ENCODE measurements at places on chromosomes 3 and 15.

DNA sequence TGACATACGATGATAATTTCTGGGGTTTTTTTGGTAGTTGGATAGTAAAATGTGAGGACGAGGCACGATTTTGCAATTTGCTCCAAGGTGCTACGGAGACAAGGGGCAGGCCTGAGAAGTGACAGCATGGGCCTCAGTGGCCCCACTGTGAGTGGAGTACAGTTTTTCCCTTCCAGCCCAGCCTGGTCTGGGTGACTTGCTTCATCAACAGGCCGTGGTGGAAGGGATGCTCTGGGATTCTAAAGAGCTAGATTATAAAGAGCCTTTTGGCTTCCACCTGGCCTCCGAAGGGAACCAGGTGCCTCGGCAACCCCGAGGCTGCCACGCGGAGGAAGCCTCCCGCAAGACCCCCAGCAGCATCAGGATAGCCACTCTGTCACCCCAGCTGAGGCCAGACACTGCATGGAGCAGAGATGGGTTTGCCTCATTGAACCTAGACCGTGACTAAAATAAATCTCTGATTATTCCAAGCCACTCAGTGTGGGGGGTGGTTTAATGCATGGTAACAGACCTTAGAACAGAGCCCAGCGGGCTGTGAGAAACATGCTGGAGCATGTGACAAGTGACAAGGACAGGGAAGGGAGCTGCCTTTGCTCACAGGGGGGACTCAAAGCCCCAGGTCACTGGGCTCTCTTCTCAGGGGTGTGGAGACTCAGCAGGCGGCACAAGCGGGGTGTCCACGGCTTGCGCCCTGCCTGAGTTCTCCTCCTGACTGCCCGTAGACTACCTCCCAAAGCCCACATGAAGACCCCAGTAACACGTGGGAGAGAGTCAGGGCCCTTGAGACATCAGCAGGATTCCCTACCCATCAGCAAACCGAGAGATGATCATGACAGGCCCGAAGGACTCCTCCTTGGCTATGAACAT, 22.6 kb upstream of the SLC41A3 start:
- no peak for DNase-seq

DNA sequence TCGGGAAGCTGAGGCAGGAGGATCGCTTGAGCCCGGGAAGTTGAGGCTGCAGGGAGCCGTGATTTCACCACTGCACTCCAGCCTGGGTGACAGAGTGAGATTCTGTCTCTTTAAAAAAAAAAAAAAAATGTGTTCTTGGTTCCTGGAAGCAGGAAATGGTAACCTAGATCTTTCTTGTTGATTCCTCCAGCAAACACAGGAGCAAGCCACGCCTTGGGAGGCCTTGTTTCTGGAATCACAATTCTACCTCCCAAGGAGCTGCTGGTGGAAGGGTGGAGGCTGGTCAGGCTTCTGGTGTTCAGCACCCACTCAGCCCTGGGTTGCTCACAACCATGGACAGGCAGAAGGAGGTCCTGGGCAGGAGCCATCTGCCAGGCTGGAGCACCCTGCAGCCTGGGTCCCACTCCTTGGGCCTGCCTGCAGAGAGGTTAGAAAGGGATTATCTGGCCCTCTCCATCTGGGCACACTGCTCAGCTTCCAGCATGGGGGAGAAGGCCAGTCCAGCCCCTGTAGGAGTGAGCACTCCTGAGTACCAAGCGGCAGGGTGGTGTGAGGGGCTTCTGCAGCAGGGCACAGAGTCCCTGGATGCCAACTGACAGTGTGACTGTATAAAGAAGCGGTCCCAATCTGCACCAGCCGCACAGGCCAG, 65.6 kb downstream of the ABTB1 start:
- DNase-seq, result no peak

DNA sequence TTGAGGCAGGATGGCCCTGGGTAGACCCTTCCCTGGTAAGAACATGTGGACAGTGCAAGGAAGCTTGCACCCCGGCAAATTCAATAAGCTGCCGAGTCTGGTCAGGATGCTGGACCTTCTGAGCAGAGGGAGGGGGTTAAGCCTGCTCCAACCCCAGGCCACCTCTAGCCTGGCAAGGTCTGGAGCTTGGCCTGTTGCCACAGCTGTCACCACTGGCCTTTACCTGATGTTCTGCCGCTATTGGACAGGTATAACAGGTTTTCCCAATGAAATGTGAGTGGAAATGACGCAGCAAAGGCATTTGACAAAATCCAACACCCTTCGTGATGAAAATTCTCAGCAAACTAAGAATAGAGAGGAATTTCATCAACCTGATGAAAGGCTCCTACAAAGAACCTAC, 699 bp upstream of the MESP1 start:
- DNase-seq, result no peak

DNA sequence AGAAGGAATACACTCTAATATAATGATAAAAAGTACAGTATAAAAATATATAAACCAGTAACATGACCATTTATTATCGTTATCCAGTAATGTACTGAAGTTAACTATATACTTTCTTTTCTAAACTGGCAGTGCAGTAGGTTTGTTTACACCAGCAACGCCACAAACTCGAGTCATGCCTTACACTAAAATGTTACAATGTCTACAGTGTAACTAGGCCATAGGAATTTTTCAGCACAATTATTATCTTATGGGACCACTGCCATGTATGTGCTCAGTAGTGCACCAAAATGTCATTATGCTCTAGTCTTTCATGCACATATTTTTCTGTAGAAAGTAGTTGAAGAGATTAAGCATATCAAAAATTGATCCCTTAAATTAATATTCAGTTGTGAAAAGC, 609.8 kb upstream of the BCHE start:
- DNase-seq, result no peak

DNA sequence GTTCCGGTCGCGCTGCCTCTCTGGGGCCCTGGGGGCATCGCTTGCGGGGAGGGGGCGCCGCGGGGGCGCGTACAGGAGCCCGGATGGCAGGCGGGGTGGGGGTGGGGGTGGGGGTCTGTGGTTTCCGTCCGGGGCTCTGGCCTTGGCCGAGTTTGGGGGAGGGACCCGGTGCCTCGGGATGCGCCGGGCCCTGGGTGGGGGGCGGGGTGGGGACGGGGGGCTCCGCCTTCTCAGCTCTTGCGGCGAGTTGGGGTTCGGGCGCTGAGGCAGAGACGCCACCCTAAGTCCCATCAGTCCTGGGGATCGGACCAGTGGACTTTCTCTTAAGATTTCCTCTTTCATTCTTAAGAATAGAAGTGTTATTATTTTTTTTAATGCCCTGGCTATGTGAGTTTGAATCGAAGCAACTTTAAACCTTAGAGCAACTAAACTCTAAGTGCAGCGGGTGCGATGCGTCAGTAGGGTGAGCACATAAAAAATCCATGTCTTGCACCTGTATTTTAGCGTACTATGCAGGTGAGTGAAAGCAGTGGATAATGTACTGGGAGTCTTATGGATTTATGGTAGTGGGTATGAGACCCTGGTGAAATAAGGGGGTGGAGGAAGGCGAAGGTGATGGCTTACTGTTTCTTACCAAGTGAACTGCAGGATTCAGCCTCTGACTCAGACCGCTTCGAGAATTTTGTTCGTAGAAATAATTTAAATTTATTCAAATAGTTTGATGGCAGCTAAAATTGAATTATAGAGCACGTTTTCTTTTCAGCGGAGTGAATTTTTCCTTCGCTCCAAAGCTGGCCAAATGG, 762 bp downstream of the CTNNB1 start:
- peak; percentile 68 for DNase-seq

DNA sequence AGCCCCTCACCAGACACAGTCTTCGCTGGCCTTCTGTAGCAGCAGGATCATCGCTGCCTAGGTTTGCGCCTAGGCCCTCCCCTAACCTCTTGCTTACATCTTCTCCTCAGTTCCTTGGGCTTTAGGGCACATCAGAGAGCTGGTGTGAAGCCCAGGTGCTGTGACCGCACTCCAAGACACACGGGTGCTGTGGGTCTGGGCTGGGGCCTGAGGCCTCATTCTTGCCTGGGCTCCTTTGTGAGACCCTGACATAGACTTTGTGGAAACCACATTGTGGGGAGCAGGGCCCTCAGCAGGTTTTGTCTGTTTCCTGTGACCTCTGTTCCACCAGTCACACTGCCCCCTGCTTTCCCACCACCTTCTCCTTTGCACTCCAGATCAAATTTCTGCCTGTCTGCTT, 8.0 kb downstream of the AMIGO3 start:
- DNase-seq, result peak; percentile 44

DNA sequence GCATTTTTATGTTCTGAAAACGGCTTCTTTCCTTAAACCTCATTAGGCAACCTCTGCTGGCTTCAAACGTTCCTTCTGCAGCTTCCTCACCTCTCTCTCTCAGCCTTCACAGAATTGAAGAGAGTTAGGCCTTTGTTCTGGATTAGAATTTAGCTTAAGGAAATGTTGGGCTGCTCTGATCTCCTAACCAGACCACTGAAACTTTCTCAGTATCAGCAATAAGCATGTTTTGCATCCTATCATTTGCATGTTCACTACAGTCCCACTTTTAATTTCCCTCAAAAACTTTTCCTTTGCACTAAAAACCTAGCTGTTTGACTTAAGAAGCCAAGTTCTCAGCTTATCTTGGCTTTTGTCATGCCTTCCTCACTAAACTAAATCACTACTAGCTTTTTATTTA, 49.5 kb downstream of the SMARCC1 start:
- no peak for DNase-seq

DNA sequence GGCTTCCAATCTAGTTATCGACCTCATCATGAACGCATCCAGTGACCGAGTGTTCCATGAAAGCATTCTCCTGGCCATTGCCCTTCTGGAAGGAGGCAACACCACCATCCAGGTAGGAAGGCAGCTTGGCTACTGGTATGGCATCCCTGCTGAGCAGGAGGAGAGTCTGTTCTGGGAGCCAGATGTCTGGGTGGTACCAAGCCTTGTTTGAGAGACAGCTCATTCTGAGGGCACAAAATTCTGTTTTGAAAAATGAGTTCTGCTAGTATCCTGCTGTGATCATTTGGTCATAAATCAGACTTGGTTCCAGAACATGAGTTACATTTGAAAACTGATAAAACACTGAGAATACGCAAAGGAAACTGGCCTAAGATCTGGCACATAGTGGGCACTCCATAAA, 242.1 kb downstream of the ITPR1 start:
- no peak for DNase-seq

GRCh38 chr3:11021611-11022011, 29.1 kb downstream of the SLC6A1 start:
- DNase-seq, result no peak

DNA sequence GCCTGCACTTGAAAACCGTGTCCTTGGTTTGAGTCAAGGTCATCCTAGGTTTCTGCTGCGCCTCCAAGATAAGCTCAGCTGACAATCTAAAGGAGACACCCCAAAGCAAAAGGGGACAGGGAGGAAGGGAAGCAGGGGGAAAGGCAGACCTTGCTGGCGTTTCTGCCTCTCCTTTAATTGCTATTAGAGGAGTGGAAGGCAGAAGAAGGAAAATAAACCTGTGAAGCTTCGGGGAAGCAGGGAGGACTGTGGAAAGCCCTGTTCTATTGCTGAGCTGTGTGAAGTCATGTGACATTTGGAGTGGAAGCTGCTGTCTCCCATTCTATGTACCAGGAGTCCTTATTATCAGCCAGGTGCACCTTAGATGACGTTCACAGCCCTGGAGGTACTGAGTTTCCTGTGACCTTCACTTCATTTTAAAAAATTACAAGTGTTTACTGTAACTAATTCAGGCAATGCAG, 21.5 kb upstream of the CHD2 start:
- DNase-seq, result no peak

GRCh38 chr15:71646767-71647486, 163.4 kb upstream of the NR2E3 start:
- no peak for DNase-seq

DNA sequence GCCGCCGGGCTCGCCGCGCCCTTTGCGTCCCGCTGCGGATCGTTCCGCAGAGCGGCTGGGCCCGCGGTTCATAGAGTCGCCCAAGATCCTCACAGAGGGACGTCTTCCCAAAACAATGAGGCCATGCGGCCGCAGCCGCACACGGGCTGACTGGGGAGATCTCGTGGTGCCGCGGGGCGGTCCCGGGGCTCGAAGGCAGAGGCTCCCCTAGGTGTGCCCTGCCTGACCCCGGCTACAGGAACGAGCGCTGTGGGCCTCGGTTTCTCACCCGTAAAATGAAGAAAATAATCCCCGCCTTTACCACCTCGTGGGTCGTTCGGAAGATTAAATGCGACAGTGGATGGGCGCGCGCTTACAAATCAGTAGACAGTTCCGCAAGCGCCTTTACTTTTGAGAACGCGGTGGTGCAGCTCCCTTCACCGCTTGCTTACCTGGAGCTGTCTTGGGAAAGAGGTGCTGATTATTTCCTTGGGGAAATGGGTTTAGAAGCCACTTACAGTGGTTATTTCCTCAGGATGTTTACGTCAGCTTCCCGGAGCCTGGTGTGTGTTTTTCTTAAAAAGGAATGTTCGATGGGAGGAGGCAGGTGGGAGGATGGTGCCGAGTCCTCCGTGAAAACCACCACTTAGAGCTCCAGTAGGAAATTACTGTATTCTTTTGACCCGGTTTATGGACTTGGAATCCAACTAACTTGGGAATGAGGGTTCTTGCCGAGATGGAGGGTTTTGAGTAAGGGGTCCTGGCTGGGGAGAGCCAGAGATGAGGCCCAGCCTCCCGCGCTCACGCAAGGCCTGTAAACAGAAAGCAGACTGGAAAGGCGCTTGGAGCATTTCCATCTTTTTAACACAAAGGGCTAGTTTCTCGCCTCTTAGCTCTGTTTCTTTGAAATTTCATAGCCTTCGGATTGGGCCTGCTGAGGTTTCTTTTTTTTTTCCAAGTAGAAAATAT, 1.9 kb upstream of the MEX3B start:
- DNase-seq, result peak; percentile 20

- DNase-seq, result no peak
These were observed 356.2 kb downstream of the CNTN4 start for GRCh38 chr3:2454865-2455264.

- DNase-seq, result peak; percentile 34
These were observed 28.2 kb downstream of the UBE3A start for GRCh38 chr15:25410649-25411048.

DNA sequence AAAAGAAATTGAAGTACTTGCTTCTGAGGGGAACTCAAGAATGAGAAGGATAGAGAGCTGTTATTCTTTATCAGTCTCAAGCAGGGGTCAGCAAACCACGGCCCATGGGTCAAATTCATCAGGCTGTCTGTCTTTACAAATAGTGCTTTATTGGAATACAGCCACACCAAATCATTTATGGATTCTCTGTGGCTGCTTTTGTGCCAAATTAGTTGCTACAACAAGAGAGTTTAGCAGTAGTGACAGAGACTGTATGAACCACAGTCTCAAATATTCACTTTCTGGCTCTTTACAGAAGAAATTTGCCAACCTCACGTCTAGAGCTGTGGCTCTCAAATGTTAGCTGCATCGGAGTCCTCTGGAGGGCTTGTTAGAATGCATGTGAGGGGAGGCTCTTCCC, 258.0 kb upstream of the RARB start:
- no peak for DNase-seq

- DNase-seq, result no peak
These were observed 27.4 kb downstream of the TMOD3 start for GRCh38 chr15:51856714-51857380.

- DNase-seq, result no peak
These were observed 266.5 kb upstream of the CADM2 start for GRCh38 chr3:84692261-84692660.

DNA sequence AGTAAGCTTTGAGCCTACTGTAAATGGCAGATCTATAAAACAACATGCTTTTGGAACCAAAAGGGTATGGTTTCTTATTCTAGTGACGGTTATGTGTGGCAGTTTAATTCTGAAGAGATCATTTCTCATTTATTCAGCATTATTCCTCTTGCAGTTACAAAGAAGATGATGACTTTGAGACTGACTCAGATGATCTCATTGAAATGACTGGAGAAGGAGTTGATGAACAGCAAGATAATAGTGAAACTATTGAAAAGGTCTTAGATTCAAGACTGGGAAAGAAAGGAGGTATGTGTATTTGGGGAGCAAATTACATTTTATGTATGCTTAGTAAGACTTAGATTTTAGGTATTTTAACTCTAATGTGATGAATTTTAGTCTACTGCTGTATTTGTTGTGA, 41.5 kb downstream of the CHD2 start:
- no peak for DNase-seq

Measured in common myeloid progenitor, CD34-positive (primary cell).